ENCODE measurements at places on chromosomes 2 and 18.

- DNase-seq, result no peak
Measured at GRCh38 chr2:168697668-168698121, 104.7 kb upstream of the NOSTRIN start.

DNA sequence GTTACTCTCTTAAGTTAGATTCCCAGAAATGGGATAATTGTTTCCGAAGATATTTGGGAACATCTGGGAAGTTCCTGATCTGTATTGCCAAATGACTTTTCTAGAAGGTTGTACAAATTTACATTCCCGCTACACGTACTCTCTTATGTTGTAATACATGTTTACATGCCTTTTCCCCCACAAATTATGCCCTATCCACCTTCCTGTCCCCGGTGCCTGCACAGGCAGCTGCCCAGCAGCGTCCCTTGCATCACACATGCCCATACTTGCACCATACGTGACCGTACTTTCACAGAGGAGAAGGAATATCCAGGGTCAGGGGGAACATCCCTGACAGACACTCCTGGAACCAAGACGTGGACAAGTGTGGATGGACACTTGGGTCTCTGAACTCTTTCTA lies 24.2 kb upstream of the KLF11 start:
- no peak for DNase-seq

DNA sequence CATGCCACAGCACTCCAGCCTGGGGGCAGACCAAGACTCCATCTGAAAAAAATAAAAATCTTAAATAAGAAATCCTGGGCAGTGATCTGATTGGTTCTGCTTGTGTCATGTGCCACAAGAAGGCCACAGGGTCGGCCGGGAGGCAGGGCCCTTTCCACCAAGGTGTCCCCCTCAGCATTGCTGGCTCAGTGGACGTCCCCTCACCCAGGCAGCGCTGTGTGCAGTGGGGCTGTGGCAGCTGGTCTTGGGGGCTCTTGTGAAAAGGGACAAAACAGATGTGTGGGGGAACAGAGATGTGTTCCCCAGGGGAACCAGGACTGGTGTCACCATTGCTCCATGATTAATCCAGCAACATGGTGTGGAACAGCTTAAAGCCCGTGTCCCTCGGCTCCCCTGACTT lies 60.5 kb downstream of the HS6ST1 start:
- DNase-seq, result no peak

- DNase-seq, result no peak
Measured at GRCh38 chr2:200199576-200200263, 106.8 kb upstream of the SPATS2L start.

GRCh38 chr2:120720746-120721375 lies 14.8 kb upstream of the GLI2 start:
- no peak for DNase-seq

GRCh38 chr2:35962585-35963146 lies 392.9 kb upstream of the CRIM1 start:
- no peak for DNase-seq

- no peak for DNase-seq
Measured at GRCh38 chr2:11955884-11956291, 209.5 kb downstream of the LPIN1 start.

DNA sequence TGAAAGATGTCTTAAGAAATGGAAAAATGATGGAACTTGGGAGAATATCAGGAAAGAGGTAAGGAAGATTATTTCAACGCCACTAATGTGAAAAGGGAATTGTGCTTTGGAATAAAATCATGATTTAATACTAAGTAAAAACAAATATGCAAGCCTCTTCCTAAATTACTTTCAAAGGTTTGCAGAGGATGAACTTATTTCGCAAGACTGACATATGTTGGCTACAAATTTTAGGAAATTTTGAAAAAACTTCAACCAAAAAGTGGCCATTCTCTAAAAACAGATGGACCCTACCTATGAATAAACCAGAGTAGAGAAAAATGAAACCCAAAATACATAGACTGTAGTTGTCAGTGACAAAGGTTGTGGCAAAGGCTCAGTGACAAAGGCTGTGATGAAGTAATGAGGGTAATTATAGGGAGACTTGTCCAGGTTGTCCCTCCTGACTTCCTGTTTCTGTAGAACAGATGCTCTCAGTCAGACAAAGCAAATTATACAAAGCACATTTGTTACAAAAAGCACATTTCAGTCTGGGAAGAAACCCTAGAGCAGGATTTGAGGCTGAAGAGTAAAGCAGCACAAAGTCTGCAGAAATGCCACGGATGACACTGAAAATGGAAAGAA lies 39.5 kb downstream of the SFT2D3 start:
- no peak for DNase-seq

DNA sequence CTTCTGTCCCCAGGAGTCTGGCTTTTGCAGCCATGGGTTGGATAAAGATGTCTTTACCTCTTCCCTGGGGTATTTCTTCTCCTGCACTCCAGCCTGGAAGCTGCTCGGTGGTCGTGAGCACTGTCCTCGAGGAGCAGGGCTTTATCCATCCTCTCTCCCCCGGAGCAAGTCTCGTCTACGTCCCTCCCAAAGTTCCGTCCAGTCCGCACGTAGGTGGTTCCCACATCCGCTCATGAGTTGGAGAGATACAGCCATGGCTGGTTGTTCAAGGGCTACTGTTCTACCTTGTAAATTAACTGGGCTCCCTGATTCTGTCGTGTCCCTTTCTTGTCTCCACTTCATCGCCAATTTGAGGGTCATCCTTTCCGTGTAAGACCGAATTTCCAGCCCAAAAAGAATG lies 47.1 kb downstream of the TRAPPC12 start:
- no peak for DNase-seq

All from stimulated activated CD8-positive, alpha-beta memory T cell treated with anti-CD3 and anti-CD28 coated beads, Interleukin-2, amount 100 ng/mL, for 1 hour (primary cell).